ENCODE measurements at places on chromosomes 1 and 21. TPM values are rescaled to one million over a fixed set of nuclear protein-coding genes. Genes with fewer than 3 reads are reported as not detected.

DNA sequence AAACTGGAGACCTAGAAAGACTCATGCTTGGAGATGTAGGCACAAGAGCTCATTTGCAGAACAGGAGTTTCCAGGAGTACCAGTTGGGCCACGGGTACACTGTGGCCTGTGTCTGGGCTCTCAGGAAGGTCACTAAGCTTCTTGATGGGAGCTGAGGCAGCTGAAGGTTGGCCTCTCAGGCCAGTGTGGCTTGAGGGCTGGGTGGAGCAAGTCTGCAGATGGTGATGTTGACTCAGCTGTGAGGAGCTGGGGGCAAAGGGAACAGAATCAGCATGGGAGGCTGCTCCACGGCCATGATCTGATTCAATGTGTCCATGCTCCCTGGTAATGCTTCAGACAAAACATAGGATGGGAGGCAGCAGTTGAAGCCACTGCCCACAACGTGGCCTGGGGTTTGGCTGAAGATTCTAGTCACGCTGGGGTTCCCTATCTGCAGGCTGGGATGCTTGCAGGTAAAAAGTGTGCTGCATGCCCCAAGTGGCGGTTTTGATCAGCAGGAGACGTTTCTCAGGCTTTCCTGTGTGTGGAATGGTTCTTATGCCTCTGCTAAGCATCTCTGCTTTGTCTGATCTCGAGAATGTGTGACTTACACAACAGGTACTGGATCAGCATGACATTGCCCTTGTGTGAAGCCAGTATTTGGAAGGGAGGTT lies 15.4 kb upstream of the TENT5C start:
- no peak for DNase-seq

DNA sequence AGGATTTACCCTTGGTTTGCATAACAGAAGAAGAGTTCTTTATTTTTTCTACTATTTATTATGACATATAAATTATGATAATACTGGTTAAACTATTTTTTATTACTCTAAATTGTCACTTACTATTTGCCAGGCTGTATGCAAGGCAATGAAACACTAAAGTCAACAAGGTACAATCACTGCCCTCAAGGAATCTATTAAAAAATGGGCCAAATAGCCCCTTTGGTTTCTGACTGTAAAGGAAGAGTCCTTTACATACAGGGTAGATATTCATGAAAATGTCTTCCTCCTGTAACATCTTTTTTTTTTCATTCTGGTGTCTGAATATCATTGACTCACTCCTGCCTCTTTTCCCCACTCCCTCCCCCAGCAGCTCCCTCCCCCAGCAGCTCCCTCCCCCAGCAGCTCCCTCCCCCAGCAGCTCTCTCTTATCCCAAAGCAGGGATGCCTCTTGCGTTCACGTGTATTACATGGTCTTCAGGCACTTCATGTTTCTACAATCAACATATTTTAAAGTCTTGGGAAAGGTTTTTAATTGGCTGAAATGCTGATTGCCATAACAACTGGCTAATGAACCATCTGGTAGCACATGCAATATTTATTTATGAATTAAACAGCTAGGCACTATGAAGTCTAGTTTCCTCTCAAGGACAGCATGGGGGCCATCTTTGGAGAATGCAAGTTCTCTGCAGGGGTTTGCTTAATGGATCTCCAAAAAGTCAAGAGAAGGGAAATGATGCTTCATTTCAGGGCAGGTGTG lies 400.4 kb upstream of the PLXNA2 start:
- DNase-seq: no peak

- DNase-seq: no peak
These were observed 183.0 kb upstream of the RAB4A start for GRCh38 chr1:229087906-229088305.

DNA sequence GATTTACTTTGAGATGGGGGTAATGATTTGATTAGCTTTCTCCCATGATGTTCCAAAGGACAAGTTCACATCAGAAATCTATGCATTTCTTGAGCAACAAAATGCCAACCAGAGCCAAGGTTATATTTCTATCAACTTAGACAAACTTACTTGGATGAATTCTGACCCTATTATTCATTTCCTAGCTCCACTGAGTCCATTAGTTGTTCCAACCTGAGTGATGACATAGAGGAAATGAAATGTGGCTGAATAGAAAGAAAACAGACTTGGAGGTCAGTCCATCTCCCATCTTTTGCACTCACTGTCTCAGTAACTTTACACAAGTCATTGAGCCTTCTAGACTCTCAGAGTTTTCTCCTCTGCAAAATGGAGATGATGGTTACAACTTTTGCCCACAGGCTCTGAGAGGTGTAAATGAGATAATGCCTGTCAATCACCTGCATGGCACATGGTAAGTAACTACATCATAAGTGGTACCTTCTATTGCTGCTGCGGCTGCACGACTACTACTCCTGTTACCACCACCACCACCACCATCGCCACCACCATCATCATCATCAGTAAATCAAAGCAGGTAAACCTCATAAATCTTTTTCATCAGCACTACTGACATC lies 98.2 kb downstream of the PTPN14 start:
- DNase-seq: no peak

OR2L5 gene
- not detected for total RNA-seq

PMF1 gene
- total RNA-seq: 50.9 TPM

DNA sequence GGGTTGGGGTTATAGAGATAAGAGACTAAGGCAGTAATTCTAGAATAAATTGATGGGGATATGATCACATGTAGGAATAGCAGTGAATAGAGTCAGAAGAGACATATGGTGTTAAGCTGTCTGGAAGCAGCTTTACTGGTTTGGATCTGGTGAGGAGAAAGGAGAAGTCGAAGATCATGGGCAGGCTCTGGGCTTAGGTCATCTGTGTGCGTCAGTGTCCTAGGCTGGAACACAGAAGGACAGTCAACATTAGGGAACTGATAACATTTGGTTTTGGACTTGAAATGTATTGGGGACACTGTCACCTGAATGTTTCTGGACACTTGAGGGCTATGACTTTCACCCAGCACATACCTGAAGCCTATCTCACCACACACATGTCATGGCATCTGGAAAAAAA lies 13.9 kb upstream of the GRIK1 start:
- no peak for DNase-seq

GRCh38 chr1:206470692-206471414 lies 577 bp downstream of the IKBKE start:
- peak; percentile 74 for DNase-seq

GRCh38 chr21:27756191-27756590 lies 789.3 kb upstream of the ADAMTS5 start:
- no peak for DNase-seq

- no peak for DNase-seq
These were observed 84.7 kb downstream of the PHTF1 start for GRCh38 chr1:113674591-113674990.
